Hindlimb muscle (tissue), 1 donor: ENCODE measurements at places on chromosomes 3 and 15.

- no peak for DNase-seq
Observed at GRCh38 chr3:161137260-161137659, 32.1 kb upstream of the B3GALNT1 start.

DNA sequence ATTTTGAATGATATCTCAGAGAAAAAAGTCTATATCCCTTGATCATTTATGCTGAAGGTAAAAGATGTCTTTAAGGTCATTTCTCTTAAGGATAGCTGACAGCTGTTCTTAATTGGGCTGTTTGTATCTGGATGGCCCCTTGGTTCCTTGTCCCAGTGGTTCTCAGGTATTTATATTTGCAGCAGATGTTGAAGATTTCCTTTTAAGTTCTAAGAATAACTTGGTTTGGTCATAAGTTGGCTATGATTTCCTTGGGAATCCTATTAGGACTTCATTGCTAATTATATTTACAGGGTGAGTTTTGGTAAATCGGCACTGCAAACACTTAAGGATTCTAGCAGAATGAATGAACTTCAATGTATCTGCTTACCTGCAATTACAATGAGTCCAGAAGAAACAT is 460.4 kb upstream of the SGO1 start:
- no peak for DNase-seq

- DNase-seq, result no peak
Observed at GRCh38 chr15:45115312-45115820, 1.2 kb downstream of the DUOXA2 start.

DNA sequence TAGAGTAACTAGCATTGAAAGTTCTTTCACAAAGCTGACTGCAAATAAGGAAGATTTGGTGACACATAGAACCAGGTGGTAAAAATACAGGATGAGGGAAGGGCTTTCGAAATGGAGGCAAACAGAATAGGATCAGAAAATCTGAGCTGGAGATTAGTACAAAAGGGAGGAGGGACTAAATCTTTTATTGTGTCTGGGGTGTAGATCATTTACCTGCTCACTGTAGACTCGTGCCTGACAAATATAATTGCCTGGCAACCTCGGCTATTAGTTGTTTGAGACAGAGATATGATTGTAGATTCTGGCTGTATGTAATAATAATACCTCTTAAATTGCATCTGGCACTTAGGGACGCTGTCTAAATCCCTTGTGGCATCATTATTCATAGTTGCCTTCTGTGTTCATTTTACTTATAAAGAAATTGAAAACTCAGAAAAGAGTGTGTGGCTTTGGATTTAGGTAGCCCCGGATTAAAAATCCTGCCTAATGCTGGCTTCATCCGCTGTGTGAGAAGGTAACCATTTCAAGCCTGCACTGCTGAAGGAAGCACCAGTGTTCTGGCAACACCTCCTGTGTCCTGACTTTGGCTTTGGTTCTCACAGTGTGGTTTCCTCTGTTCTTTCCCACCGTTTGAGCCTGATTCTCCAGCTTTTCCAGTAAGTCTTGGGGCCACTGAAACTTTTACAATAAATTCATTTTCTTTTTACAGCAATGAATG is 25.0 kb upstream of the GPR160 start:
- no peak for DNase-seq

- DNase-seq, result no peak
Observed at GRCh38 chr3:31729573-31729972, 196.8 kb downstream of the STT3B start.

GRCh38 chr15:50247819-50248655 is 17.5 kb downstream of the HDC start:
- peak; percentile 4 for DNase-seq

- no peak for DNase-seq
Observed at GRCh38 chr3:174862101-174862500, 3.0 kb downstream of the NAALADL2 start.

DNA sequence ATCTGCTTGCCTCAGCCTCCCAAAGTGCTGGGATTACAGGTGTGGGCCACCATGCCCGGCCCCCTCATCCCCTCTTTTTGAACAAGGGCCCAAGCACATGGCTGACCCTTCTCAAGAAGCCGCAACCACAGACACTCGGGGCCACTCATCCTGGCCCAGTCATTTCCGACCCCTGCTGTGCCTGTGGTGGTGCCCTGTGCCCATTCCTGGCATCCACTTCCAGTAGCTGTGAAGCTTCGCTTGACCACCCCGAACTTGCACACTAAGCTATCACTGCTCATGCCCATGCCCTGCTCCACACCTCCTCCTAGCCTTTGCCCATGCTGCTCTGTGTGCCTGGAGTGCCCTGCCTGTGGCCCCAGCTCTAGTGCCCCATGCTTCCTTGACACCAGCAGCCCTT is 8.3 kb downstream of the TMEM44 start:
- no peak for DNase-seq

GRCh38 chr3:11915621-11916424 is 69.1 kb upstream of the TAMM41 start:
- DNase-seq, result no peak

GRCh38 chr3:171198781-171199472 is 172.4 kb upstream of the SLC2A2 start:
- DNase-seq, result no peak

- no peak for DNase-seq
Observed at GRCh38 chr15:20295238-20295811, 246.3 kb downstream of the GOLGA6L6 start.

- DNase-seq, result no peak
Observed at GRCh38 chr3:12461097-12461649, 23.1 kb upstream of the TSEN2 start.

GRCh38 chr15:75597667-75598341 is 18.7 kb upstream of the PTPN9 start:
- no peak for DNase-seq

DNA sequence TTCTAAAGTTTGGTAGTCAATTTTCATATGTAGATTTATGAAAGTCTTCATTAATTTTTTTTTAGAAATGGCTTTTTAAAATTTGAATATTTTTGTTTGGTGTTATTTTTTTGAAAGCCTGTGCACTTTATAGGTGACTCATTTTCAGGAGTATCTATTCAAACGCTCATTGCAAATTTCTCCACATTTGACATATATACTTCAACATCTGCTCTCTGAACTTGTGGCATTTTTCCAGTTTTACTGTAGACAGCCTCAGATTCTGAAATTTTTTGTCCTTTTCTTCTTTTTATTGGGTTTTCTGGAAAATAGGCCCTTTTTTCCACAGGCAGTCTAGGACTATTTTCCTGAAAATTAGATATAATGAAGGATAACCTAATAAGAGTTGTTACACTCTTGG is 396.6 kb downstream of the RBMS3 start:
- no peak for DNase-seq

GRCh38 chr15:67776600-67776999 is 48.7 kb upstream of the SKOR1 start:
- DNase-seq, result no peak

GRCh38 chr15:82788496-82788895 is 17.4 kb downstream of the FSD2 start:
- DNase-seq, result no peak

DNA sequence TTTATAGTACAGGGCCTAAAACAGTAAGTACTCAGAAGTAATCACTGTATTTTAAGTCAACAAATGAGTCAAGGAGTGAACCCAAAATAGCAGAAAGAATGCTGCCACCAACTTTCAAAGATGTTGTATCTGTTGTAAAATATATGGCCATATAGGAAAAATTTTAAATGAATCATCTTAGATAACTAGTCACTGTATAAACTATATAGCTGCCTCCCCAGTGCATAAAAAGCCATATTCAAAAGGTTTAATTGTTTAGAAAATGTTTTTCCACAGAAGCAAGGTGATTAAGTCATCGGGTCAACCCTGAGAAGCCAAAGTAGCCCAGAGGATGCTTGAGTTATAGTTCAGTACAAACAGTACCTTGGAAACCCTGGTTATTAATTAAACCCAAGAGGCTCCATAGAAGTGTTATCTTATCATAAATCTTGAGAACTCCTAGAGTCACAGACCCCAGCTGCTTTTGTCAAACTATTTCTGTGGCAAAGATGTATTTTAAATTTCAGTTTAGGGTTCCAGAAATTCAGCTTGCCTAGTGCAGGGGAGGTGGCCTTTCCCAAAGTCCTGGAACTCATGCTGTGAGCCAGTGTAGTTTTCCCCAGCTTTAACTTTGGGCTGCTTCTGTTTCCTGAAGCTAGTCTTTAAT is 39.2 kb downstream of the MBNL1 start:
- DNase-seq, result no peak

DNA sequence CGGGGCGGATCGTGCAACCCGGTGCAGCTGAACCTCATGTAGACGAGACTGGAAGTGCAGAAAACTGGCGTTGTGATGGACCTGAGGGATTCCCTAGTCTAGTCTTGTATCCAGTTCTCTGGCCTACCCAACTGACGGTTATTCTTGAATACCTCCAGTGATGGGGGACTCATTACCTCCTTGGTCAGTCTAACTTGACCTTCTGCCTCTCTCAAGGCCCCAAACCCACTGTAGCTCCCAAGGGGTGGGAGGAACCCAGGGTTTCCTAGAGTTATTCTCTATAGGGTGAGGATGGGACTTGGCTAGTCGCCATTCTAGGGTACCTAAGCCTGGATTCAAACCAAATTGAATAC is 11.4 kb downstream of the PAK6 start:
- no peak for DNase-seq

DNA sequence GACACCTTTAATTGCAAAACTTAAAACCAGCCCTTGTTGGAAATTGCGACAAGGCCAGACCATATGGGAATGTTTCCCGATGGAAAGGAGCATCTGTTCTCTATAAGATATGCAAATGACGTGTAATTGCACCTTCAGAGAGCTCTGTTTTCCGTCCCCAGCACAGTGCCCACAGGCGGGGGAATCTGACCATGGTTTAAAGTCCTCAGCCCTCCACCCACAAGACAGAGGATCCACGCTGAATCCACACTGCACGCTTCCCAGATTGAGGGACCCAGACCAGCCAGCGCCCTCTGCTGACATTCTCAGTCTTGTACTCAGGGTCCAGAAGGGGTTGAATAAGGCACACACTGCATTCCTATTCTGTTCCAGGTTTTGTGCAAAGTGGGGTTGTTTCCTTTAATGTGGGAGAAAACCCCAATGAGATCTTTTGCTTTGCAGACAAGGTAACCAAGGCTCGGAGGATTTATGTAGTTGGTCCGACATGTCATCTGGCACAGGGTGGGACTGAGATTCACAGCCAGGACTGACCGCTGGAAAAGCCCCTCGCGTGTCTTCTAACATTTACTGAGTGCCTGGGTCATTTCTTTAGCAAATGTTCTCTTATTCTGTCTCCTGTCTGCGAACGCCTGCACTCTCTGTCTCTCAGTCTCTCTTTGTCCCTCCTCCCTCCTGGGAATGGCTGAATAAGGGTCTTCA is 36.8 kb upstream of the KLHL25 start:
- DNase-seq, result peak; percentile 66

DNA sequence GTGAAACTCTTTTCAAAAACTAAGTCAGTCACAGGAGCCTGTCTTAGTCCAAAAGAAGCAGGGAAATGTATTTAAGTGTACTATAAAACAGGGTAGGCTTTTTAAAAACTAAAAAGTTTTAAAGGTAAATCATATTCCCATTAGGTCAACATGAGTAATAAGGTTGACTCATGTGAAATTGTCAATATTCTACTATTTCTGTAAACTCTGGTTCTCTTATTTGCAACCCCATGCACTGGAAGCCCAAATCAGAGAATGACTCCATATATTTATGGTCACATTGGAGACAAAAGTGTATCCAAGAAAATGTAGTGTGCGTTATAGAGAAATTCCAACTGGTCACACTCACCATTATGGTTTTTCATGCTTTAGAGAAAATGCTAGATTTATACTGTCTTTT is 600.3 kb upstream of the TGFBR2 start:
- no peak for DNase-seq

- no peak for DNase-seq
Observed at GRCh38 chr3:172167892-172168648, 128.7 kb downstream of the FNDC3B start.

- no peak for DNase-seq
Observed at GRCh38 chr3:156201411-156202405, 81.3 kb downstream of the KCNAB1 start.

DNA sequence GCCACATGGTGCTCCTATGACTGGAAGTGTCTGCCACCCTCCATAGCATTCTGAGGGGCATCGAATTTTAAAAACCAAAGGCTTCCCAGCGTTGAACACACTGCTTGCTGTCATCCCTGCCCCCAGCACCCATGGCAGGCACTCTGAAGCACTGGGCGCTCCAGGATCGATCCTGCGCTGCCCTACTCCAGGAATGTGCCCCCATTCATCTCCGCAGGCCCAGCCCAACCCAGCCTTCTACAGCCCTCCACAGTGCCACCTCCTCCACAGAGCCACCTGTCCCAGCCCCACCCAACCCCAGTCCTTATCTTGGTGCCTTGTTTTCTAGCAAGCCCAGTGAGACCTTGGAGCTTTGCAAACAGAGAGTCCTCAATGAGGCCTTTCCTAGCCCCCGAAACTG is 52.2 kb downstream of the WNT7A start:
- DNase-seq, result no peak

DNA sequence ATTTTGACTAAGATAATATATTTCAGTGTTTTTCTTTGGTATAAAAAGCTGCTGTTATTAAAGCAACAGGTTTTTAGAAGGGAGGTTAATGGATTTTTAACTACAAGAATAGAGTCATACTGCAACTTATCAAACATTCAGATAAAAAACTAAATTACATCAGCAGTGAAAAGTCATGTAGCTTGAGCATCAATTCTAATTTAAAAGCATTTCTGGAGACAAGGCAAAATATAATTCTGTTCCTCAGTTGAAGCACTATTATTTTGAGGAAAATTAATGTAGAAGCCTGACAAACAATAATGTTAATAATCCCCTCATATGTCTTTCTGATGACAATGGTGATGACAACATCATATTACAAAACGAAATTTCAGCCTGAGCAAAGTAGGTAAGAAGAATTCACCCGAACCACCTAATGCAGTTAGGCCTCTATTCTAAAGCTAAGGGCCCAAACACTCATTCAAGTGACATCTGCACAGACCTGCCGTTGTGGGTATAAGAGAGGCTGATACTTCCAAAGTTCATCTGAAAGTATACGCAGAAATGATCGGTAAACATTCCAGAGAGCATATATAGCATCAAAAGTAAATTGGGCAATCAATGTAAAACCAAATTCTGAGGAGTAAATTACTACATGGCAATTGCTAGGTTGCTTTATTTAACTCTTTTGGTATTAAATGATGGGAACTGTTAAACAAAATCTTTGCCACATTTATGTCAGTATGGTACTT is 12.8 kb upstream of the ROBO2 start:
- no peak for DNase-seq

DNA sequence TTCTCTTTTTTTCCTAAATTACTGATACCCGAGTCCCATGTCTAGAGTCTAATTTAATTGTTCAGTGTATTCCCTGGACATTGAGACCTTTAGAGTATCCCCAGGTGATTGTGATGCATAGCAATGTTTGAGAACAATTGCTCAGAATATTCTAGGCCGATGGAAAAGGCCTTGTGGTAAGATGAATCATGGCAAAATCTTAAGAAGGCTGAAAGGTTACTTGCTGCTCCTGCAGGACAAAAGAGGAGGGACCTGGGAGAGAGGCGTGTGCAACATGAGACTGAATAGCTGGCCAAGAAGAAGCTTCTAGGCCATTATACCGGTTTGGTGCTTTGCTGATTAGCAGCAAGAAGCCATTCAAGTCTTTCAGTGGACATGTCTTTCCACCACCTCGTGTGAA is 256.6 kb downstream of the ROBO2 start:
- DNase-seq, result no peak
